Activated CD4-positive, CD25-positive, alpha-beta regulatory T cell treated with anti-CD3 and anti-CD28 coated beads, Interleukin-2, amount 50 U/mL, for 24 hours (primary cell): ENCODE measurements at places on chromosomes 2 and 18.

GRCh38 chr2:204434660-204435462 lies 110.4 kb upstream of the PARD3B start:
- no peak for ATAC-seq

- ATAC-seq: no peak
Observed at GRCh38 chr2:24508878-24509277, 17.8 kb downstream of the NCOA1 start.

- ATAC-seq: peak; percentile 76
Observed at GRCh38 chr18:35407871-35408481, 30.8 kb upstream of the ZNF396 start.

GRCh38 chr2:72092111-72092510 lies 55.6 kb downstream of the CYP26B1 start:
- no peak for ATAC-seq

DNA sequence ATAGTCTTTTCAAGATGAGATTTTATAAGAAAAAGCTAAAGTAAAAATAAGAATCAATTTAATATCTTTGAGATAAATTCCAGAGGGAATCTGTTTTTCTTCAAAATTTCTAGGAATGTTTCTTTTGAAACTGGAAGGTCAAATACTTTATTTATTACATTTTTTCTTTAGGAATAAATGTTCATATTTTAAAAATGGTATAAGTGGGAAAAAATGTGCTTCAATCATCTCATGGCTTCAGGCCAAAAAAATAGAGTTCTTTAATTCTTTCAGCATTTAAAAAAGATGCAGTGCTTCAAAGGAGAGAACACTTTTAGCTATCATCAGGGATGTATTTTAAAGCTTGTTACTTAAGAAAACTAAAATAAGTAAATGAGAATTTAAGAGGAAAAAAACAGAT lies 110.6 kb downstream of the NEB start:
- no peak for ATAC-seq

DNA sequence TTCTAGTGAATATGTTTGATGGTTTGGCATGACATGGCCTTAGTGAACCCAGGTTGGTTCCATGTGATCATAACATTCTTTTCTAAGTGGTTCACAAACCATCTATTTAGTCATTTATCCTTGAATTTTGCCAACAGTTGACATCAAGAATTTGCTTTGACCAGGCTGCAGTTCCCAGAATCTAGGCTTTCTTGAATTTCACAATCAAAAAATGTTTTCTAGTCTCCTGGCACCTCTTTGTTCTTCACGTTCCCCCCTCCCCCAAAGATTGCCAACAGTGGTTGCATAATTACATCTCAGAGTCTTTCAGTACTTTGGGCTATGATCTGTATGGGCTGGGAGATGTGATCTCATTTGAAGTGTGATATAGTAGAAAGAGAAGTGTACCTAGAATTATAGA lies 124.0 kb downstream of the GATA6 start:
- ATAC-seq: no peak

- no peak for ATAC-seq
Observed at GRCh38 chr18:7557973-7558372, 9.1 kb upstream of the PTPRM start.

GRCh38 chr2:108916122-108916795 lies 72.8 kb downstream of the EDAR start:
- no peak for ATAC-seq

DNA sequence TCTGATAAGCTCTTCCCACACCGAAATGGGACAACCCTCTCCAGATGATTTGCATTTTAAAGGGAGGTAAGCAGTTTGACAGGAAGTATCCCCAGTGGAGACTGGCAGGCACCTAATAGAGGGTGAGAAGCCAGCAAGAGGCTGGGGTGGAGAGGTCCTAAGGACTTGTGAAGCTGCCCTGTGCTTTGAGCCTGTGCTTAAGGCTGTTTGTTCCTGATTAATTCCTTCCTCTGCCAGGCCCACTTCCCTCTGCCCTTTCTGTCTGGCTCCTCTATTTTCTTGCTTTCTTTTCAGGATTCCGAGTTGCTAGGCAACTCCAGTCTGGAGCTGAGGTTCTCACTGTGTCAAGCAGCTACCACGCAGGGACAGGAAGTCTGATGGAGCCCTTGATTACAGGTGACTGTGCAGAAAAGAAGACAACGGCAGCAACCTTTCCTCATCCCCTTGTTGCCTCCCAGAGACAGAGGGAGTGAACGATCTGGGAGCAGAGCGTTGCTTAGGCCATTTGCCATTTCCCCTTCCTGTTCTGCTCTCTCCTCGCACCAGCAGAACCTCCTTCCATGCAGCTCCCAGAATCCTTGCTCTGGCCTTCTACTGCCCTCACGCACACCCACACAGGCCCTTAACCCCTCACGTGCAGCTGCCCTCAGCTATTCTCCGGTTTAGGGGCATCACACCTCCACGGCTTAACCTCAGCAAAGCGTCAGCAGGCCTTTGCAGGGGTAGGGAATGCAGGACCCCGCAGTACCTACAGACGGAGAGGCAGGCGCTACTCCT lies 103.6 kb upstream of the CELF4 start:
- no peak for ATAC-seq

GRCh38 chr2:218960309-218961165 lies 1.1 kb downstream of the CDK5R2 start:
- no peak for ATAC-seq

GRCh38 chr2:28623582-28624405 lies 127.8 kb upstream of the PPP1CB start:
- ATAC-seq: no peak

- ATAC-seq: no peak
Observed at GRCh38 chr2:196502386-196502785, 137.1 kb upstream of the CCDC150 start.

DNA sequence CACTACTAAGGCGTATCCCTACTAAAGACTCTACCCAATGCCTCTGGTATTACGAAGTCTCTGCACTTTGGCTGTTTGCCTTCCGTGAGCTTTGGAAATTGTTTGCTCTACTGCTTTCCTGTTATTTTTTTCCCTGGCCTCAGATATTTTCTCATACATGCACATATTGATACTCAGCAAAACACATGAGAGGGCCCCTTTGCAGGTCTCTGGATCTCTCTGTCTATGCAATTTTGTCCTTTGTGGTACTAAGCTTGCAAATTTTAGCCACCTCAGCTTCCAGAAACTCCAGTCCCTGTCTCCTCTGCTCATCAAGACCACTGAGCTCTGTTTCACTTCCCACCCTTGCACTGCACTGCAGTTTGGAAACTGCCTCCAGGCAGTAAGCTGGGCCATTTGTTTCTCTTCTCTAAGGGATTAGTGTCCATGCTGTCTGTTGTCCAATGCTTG lies 46.6 kb downstream of the TAF1B start:
- ATAC-seq: no peak

DNA sequence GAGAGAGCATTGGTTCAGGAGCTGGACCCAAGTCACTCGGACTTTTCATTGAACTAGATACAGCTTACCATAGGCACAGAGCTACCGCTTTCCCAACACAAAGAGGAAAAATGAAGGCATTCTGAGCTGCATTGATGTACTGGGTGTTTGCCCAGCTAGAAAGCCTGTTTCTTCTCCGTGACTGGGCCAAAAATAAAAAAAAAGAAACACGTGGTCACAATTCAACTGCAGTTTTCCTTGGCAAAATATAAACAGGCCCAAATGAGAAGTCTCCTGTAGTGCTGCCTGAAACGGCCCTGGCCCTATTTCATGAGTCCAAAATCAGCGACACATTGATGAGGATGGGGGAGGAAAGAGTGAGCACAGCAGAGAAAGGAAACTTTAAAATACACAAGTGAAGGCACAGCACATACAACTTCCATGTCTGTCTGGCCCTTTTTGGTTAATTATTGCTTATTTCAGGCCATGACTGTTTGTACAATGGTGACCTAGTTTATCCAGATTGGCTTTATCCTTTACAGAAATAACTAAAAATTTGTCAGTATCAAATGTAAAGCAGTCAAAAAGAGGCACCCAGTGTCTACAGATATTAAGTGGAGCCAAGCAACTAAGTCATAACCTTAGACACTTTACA lies 179.7 kb downstream of the ICOS start:
- no peak for ATAC-seq

DNA sequence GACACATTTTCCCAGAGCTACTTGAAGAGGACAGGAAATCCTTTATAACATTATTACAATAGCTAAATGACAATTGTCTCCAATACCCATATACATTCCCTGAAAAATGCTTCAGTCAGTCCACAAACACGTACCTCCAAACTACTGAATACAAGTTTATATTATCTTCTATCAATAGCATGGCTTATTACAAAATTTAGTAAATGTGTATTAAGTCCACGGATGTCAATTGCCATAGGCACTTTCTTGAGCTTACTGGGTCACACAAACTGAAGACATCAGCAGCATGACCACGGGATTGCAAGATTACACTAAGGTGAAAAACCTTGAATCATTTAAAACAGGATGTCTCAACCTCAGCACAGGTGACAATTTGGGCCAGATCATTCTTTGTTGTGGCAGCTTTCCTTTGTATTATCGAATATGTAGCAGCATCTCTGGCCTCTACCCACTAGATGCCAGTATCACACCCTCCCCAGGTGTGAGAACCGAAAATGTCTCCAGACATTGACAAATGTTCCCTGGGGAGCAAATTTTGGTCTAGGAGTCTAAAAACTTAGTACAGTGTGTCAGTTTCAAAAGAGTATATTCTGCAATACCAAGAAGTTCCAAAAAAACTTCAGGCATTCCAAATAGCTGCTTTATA lies 1.4 kb downstream of the MBD2 start:
- peak; percentile 54 for ATAC-seq

GRCh38 chr2:171575606-171576005 lies 53.3 kb downstream of the CYBRD1 start:
- no peak for ATAC-seq

DNA sequence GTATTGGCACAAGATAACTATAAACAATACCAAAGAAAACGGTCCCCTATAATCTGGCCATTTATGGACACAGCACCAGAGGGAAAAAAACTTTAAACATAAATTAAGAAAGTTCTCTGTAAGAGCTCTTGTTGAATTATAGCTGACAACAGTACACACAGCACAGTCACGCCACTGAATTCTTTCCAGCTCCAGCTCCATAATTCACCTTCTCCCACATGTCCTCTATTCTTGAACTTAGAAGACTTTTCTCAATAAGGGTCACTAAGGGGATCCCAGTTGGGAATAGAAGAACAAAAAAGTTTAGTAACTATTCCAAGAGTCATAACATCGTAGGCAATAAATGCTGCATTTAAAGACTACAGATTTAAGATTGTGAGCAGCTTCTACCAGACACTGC lies 124.6 kb upstream of the CYP1B1 start:
- no peak for ATAC-seq

- ATAC-seq: no peak
Observed at GRCh38 chr2:224031358-224031970, 7.6 kb downstream of the SERPINE2 start.
